ENCODE measurements at places on chromosomes 2 and 18.

DNA sequence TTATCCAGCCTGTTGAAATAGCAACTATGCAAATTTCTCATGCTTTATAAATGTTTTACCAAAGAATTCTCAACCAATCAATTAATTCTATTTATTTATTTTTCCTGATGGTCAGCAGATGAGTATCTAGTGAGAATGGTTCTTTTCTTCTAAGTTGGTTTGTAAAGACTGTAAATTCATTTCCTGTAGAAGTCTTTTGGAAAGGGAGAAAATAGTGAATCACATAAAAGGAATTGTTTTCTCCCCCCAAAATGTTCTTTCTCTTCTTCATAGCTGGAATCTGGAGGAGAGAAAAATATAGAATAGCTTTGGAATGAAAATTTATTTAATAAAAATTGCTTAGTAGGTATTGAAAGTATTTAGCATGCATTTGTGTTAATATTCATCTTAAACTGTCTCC lies 836.1 kb upstream of the ZEB2 start:
- DNase-seq, result no peak

GRCh38 chr2:45380131-45380836 lies 230.8 kb downstream of the SRBD1 start:
- DNase-seq, result no peak

- no peak for DNase-seq
Measured at GRCh38 chr2:221818616-221819320, 246.7 kb upstream of the EPHA4 start.

DNA sequence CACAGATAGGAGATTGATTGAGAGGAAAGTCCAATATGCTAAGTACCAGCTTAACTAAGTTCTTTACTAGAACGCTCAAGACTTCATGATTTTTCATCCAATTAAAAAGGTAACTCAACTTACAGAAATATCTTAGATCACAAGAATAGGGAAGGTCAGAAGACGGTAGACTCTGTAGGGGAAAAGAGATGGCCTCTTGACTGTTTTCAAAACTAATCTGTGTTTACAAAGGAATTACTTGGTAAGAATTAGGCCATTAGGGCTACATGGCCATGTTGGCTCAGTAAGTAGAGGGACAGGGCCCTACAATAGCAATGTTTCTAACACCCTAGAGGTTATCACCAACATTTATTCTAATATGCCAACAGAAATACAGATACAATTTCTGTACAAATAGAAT lies 172.7 kb upstream of the ZFP36L2 start:
- no peak for DNase-seq

DNA sequence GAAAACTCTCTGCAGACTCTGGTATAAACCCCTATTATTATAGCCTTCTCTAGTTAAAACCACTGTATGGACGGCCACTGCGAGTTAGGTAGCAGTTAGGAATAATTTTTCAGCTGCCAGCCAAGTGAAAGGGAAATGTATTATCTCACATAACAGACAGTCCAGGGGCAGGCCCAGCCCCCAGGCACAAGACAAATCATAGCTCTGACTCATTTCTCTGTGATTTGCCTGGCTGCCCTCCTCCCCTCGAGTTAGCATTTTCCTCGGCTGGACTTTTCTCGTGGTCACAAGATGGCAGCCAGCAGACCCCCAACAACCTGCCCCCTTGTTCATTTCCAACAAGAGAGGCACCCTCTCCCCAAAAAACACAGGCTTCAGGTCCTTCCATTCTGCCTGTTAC lies 10.5 kb downstream of the VIT start:
- DNase-seq, result no peak

GRCh38 chr18:22822841-22823508 lies 110.2 kb upstream of the RBBP8 start:
- DNase-seq, result no peak

- no peak for DNase-seq
Measured at GRCh38 chr2:68813596-68813995, 57.6 kb downstream of the BMP10 start.

- no peak for DNase-seq
Measured at GRCh38 chr2:128552806-128553551, 234.3 kb upstream of the HS6ST1 start.

GRCh38 chr2:10271509-10271908 lies 31.2 kb upstream of the HPCAL1 start:
- no peak for DNase-seq

GRCh38 chr18:65671621-65672415 lies 79.0 kb upstream of the CDH7 start:
- no peak for DNase-seq

DNA sequence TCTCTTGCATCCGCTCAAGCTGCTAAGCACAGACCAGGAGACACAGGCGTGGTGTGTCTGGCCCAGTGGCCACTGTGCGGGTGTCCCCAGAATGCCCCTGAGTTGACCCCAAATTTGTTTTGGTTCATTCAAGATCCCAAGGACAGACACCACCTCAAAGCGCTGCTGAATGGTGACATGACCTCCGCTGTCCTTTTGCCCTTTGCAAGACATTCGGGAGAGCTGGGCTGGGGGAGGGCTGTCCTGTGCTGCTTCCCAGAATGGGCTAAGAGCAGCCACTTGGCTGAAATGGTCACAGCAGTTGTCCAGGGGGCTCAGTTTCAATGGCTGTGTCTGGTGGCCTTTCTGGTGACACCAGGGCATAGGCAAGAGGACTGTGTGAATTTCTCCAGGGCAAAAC lies 84.1 kb downstream of the SMIM21 start:
- DNase-seq, result no peak

- DNase-seq, result no peak
Measured at GRCh38 chr2:160258492-160258805, 58.4 kb upstream of the ITGB6 start.

- DNase-seq, result no peak
Measured at GRCh38 chr2:38233231-38233983, 143.7 kb downstream of the ATL2 start.

- DNase-seq, result no peak
Measured at GRCh38 chr2:95389245-95390119, 13.0 kb upstream of the FAHD2A start.

DNA sequence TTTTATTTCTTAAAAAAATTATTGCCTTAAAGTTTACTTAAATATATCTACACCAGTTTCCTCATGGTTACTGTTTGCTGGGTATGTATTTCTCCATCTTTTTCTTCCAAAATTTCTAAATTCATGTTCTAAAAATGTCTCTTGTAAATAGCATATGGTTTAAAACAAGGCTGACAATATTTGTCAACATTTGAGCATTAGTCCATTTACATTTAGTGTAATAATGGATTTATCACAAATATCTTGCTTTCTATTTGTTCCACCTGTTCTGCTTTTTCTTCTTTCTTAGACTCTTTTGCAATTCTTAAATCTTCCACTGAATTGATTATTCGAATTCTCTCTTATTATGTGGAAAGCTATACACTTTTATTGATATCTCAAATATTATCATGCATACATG lies 87.7 kb upstream of the SMAD7 start:
- no peak for DNase-seq

DNA sequence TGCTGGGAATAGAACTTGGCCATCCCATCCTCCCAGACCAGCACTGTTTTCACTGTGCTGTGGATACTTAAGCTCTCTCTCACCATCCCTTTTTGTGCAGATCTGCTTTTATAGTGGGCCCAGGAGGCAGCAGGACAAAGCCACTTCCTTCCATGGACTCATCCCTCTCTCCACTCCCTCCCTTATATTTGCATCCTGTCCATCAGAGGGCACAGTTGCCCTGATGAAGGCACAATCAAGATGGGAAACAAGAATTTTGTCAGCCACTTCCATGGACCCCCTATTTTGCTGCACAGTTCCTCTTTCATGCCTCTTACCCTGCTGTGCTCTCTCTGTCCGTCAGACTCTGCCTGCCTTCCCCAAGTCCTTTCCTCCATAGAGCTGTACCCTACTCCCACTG lies 338.7 kb downstream of the HRH4 start:
- no peak for DNase-seq

GRCh38 chr2:103808814-103809213 lies 1045.1 kb upstream of the POU3F3 start:
- DNase-seq, result no peak

- no peak for DNase-seq
Measured at GRCh38 chr2:33706410-33706809, 107.3 kb upstream of the FAM98A start.

DNA sequence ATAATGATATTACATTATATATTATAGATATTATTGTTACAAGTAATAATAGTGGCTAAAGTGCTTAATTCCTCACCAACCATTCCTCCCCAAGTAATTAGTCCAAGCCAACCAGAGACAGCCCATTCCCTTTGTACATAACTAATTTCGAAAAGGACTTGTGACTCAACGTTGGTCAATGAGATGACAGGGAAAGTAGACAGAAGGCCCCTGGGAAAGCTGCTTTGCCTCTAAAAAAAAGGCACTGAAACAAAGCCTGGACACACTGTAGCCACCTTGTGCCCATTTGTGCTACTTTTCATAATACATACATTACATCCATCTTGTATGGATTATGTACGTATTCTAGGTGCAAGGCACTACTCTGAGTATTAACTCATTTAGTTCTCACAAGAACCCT lies 28.8 kb downstream of the COLEC12 start:
- DNase-seq, result no peak

DNA sequence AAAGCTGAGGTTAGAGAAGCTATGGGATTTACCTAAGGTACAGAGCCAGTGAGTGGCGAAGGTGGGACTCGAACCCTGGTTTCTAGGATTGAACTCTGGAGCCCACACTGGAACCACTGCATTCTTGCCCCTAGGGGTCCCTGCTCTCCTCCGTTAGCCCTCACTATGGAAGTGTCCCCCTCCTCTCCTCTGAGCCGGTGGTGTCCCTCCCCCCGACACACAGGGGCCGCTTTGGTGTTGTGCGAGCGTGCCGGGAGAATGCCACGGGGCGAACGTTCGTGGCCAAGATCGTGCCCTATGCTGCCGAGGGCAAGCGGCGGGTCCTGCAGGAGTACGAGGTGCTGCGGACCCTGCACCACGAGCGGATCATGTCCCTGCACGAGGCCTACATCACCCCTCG lies 8.5 kb upstream of the GMPPA start:
- DNase-seq, result no peak

DNA sequence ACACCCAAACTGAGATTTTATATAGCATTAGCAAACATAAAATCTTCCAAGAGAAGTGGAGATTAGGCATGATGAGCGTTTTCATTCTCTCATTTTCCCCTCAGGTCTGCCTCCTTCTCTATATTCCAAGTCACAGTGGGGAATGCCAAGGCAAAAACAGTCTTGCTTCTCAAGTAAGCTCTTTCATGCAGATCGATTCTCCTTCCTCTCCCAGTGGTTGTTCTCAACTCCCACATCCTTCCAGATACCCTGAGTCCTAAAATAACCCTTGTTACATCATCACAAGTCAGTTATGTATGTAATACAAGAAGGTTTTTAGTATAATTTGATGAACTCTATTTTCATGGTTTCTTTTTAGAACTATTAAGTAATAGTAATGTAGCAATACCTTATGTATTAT lies 150.6 kb downstream of the TXNL1 start:
- DNase-seq, result no peak

GRCh38 chr2:71892423-71892730 lies 255.3 kb downstream of the CYP26B1 start:
- no peak for DNase-seq

GRCh38 chr2:225893151-225893550 lies 493.6 kb downstream of the NYAP2 start:
- DNase-seq, result no peak

DNA sequence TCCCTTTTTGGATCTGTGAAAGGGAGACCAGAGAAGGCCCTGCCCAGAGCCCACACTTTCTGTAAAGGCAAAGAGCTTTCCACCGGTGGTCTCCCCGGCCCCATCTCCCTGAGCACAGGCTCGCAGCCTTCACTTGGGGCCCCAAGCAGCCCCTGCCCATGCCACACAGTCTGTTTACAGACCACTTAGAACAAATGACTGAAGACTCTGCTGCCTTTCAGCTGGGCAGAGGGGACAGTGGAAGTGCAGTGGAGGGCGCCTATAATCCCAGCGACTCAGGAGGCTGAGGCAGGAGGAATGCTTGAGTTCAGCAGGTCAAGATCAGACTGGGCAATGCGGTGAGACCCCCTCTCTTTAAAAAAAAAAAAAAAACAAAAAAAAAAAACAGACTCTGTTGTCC lies 28.9 kb downstream of the SERTAD2 start:
- DNase-seq, result no peak

DNA sequence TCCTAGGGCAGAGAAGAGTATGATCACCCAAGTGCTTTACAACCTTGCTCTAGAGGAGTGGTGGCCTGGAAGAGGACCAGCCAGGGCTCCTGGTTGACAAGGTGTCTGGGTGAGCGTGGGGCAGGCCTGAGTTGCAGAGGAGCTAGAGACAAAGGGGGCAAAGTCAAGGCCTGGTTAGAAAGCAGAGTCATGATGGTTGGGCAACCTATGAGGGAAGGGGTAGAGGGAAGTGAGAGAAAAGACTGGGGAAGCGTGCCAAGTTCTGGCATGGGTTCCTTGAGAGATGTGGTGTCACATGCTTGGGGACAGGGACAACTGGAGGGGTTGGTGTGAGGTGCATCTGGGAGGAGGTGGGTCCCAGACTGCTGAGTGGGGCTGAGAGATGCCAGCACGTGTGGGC lies 13.5 kb downstream of the ZFP36L2 start:
- no peak for DNase-seq

DNA sequence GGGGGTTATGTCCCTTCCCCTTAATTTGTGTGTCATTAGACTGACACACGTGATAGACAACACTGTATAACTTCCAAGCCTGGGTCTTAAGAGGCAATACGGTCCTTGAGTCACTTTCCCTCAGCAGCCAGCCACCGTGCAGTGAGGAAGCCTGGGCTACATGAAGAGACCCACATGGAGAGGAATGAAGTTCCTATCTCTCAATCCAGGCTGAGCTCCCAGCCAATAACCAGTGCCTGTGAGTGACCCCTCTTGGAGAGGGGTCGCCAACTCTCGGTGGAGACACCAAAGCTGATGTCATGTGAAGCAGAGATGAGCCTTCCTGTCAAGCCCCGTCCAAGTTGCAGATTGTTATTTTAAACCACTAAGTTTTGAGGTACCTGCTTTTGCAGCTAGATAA lies 5.7 kb upstream of the WDSUB1 start:
- DNase-seq, result no peak

DNA sequence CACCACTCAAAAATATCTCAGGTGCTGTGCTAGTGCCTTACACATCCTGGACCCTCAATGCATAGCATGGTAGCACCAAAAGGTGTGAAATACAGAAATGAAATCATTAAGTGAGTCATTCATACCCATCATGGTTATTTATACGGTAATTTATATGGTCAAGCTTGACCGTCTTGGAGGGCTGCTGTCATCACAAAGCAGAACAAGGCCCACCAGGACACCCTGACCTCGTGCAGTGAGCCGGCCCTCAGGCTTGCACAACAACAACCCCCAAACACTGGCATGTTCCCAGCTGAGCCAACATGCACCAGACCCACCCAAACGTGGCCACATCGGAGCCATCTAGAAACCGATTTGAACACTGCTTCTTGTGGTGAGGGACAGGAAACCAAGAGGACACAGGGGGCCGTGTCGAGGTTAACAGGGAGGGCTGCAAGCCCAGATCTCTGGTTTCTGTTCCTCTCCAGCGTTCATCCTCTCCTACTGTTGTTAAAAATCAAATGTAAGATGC lies 378.5 kb upstream of the ID2 start:
- DNase-seq, result no peak

- DNase-seq, result no peak
Measured at GRCh38 chr18:25153426-25153825, 198.5 kb downstream of the ZNF521 start.

Data from anterior cingulate cortex (tissue), 58 donors.